CD4-positive, alpha-beta memory T cell (primary cell): ENCODE measurements at places on chromosomes 12 and 14. TPM values are rescaled to one million over a fixed set of nuclear protein-coding genes. Genes with fewer than 3 reads are reported as not detected.

The TMEM117 gene
- 3.0 TPM for polyA plus RNA-seq

The COX6A1 gene
- 1,220 TPM for polyA plus RNA-seq

- DNase-seq, result no peak
- H3K27ac ChIP-seq, result no peak overlapping the region
- H3K27me3 ChIP-seq, result no peaks in the 10 kb centered on the region
- H3K36me3 ChIP-seq, result peaks cover 20% of the 10 kb centered on the region
- peaks cover 15% of the 10 kb centered on the region for H3K4me1 ChIP-seq
Observed at GRCh38 chr12:49013428-49013827, 5.1 kb downstream of the PRKAG1 start.

The MMP19 gene
- polyA plus RNA-seq, result not detected

- H3K36me3 ChIP-seq, result no peaks in the 10 kb centered on the region
- H3K4me1 ChIP-seq, result peaks cover 27% of the 10 kb centered on the region
- no peak overlapping the region for H3K4me3 ChIP-seq
- H3K27me3 ChIP-seq, result no peaks in the 10 kb centered on the region
- DNase-seq, result no peak
Observed at GRCh38 chr14:75561013-75561432, 17.4 kb upstream of the FLVCR2 start.

DNA sequence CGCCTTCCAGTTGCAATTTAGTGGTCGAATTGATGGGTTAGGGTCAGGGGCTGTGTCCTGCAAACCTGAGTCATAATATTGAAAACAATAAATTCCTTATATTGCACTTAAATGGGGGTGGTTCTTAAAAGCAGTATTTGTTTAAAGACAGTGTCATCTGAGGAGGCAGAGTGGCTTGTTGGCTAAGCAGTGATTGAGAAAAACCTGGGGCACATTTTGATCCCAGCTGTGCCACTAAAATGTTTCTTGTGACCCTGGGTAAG is 48.4 kb downstream of the FBXW8 start:
- no peak for DNase-seq
- H3K4me1 ChIP-seq, result peaks cover 3% of the 10 kb centered on the region
- no peak overlapping the region for H3K4me3 ChIP-seq
- H3K36me3 ChIP-seq, result no peaks in the 10 kb centered on the region
